ENCODE measurements at places on chromosomes 11 and 22.

GRCh38 chr22:49827271-49827852 lies 311 bp downstream of the BRD1 start:
- no peak for DNase-seq

DNA sequence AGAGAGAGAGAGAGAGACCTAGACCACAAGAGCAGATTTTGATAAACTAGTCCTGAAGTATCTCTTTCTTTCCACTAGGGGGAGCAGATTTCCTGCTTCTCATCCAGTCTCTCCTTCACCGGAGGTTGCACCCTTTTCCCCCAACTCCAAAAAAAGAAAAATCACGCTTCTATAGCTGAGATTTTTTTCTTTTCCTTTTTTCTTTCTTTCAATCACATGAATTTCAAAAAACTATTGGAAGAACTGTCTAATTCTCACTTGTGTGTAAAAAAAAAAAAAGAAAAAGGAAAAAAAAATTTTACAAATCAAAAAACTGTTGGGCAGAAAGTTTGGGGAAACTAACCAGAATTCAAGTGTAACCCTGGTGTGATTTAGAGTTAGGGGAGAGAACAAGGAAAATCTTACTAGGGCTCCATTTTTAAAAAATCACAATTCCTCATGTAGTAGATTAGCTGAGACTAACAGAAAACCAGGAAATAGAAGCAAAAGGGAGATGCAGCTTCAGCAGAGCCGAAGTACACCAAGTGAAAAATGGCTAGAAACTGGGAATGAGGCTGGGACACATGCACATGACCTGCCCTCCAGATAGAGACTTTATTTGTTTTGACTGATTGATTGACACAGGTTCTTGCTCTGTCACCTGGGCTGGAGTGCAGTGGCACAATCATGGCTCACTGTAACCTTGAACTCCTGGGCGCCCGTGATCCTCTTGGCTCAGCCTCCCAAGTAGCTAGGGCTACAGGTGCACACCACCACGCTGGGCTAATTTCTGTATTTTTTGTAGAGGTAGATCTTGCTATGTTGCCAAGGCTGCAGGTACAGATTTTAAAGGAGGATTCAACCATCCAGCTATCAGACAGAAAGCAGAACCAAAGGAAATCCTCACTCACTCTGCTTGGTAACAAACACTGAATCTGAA lies 27.1 kb downstream of the SDHD start:
- peak; percentile 85 for DNase-seq

- DNase-seq = no peak
Observed at GRCh38 chr11:125167292-125167953, 2.9 kb downstream of the PKNOX2 start.

- no peak for DNase-seq
Observed at GRCh38 chr11:9923280-9923679, 259.4 kb downstream of the SWAP70 start.

GRCh38 chr22:44390613-44390970 lies 77.8 kb upstream of the SHISAL1 start:
- no peak for DNase-seq

GRCh38 chr11:130146796-130147195 lies 12.8 kb upstream of the ST14 start:
- DNase-seq = no peak

DNA sequence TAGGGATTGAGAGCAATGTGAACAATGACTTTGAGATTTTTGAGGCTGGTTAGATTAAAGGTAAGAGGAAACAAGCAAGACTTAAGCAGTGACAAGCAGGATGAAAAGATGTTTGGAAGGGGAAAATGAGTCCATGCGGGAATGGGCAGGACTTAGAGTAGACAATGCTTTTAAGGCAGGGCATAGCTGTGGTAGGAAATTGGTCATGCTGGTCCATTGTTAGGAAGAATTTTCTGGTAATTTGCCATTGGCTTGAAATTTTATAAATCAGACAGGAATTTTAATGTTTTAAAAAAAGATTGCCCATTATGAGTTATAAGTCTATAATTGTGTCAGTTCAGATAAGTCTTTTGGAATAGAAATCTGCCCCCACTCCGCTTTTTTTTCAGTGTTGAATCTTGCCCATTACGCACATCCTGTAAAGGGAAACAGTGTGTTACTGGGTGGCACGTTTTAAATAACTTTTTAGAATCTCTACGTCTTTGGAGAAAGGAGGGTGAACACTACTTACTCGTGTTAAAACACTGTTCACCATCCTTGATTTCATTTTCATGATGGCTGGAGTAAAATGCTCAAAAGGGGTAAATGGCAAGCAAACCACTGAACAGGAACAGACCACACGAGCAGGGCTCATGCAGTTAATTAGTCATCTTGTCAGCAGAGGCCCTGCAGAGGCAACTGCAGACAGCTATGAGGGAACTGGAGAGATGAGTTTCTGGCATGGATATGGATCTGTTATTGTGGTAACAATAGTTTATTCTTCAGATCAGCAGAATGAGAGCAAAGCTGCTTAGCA lies 25.0 kb downstream of the SWAP70 start:
- no peak for DNase-seq

DNA sequence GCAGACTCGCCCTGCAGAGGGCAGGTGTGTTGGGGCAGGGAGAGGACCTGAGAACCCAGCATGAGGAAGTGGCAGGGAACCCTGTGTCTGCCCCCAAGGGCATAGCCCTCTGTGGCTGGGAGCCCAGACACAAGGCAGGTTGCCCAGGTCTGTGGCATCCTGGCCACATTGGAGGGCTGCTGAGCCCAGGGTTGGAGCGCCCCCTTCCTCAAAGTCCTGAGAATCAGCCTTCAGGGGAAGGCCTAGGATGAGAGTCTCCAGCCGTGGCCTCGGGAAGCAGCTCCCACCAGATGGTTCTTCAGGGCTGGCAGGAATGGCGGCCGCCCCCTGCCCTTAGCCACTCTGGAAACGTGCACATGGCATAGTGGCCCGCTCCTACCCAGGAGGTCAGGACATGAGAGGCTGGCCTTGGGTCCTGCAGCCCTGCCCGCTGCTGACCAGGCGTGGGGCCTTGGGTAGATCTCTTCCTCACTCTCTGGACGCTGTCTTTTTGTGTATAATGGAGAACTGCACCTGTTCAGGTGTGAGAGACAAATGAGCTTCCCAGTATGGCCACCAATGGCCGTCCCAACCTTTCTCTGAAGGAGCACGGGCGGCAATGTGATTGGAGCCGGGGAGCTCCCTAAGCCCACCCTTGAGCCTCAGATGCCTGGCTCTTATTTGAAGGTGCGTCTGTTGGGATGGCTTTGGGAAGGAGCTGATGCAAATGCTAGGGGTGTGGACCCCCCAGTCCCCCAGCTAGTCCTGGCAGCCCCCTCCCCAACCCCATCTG lies 4.6 kb upstream of the CDC42BPG start:
- peak; percentile 39 for DNase-seq

- no peak for DNase-seq
Observed at GRCh38 chr22:30806391-30806861, 111.8 kb downstream of the OSBP2 start.

GRCh38 chr11:6563121-6563619 lies 40.2 kb downstream of the RRP8 start:
- no peak for DNase-seq

DNA sequence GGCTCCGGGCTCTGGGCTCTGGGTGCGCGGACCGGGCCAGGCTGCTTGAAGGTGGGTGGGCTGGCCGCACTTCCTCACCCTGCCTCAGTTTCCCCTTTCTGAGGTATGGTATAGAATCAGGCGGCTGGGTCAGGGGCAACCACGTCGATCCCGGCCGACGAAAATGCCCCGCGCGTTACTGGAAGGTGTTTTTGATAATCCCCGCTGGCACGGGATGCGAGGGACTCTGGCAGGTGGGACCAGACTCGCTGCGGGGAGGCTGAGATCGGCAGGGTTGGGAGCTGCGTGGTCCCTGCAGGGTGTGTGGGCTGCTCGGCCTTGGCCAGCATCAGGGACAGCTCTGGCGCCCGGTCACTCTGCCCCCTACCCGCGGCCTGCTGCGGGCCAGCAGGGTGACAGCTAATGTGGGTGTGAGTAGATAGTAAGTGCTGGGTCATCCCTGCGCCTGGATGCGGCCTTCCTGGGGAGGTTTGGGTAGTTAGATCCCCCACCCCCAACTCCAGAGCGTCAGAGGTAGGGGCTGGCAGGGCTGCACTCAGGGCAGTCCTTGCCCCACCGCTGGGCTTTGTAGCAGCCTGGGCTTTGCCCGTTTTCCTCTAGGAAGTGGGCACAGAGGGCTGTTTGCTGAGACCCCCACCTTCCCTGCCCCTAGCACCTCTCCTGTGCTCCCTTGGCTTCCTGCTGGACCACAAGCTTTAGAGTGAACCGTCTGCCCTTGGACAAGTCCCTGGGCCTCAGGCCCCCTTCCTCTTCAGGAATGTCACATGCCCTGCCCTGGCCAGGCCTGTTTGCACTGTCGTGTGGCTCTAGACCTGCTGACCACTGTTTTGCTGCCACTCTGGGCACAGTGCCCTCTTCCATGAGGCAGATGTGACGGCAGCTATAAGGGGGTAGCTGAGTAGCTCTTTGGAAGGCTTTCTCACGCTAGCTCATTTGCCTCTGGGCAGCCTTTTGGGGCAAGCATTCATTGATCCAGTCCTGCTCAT lies 579 bp downstream of the TANGO2 start:
- DNase-seq = no peak

- no peak for DNase-seq
Observed at GRCh38 chr11:113675003-113675561, 31.0 kb downstream of the TMPRSS5 start.

- no peak for DNase-seq
Observed at GRCh38 chr22:44182588-44183286, 2.0 kb downstream of the PARVG start.

GRCh38 chr11:120517390-120517761 lies 5.8 kb downstream of the GRIK4 start:
- DNase-seq = no peak

DNA sequence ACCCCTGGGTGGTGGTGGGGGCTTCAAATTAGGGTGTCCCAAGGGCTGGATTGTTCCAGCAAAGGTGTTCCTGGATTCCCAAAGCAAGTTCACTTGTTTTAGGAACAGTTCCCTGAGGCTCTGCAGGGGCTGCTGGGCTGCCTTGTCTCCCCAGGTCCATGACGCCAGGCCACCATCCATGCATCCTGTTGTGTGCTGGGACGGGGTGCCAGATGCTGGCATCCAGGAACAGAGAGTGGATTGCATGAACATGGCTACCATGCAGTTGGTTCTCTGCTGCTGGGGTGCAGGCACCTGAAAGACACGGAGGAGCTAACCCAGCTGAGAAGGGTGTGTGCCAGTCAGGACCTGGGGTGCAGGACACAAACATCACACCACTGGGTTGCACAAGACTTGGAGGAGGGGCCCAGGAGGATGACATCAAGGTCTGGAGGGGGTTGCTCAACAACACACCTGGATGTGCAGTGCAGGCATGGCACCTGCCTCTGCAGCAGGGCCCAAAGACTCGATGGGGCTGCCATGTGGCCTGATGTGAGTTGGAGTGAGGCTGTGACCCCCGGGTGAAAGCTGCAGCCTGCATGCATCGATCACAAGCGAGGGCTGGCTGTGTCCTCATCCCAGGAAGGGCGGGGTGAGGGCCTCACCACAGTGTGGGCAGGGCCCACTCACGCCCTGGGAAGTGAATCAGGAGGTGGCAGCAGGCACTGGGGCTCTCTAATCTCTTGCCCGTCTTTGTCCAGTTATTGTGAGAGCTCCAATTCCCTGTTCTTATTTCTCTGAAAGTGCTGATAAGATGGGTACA lies 74.0 kb upstream of the CLDN5 start:
- no peak for DNase-seq

GRCh38 chr11:3153291-3153861 lies 11.7 kb downstream of the OSBPL5 start:
- no peak for DNase-seq

DNA sequence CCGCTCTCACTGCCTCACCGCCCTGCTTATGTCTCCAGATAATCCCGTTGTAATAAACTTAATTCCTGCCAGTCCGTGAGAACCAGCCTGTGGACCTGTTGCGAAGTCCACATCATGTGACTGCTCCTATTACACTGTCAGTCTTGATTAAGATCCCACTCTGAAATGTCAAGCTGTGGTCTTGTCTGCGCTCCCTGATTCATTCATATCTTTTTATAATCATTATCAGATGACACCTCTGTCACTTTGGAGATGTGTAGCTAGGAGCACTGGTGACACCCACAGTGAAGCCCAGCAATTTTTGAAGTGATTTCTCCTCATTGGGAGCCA lies 377.3 kb downstream of the TBC1D22A start:
- no peak for DNase-seq

DNA sequence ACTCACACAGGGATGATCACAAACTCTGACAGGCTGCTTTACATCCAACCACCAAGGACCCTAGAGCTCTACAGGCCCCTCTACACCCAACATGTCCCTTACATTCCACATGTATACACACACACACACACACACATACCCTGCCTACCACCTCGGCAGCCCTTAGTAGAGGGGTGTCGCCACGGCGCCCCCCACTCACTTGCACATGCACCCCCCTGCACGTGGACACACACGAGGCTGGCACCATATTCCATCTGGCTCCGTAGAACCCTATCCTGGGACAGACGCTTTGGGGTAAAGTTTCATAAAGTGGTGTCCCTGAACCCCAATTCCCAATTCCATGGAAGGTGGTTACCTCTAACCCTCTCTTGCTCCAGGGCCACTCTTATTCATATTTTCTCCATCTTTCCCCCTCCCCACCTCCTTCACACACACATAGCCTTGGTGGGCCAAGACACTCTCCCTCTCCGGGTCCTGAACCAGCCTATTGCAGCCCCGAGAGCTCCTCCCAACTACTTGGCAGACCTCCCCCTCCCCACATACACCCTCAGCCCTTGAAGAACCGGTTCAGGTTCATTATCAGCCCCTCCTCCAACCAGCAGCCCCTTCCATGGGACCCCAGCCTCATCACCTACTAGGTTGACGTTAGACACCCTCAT lies 809 bp downstream of the PDE2A start:
- no peak for DNase-seq

DNA sequence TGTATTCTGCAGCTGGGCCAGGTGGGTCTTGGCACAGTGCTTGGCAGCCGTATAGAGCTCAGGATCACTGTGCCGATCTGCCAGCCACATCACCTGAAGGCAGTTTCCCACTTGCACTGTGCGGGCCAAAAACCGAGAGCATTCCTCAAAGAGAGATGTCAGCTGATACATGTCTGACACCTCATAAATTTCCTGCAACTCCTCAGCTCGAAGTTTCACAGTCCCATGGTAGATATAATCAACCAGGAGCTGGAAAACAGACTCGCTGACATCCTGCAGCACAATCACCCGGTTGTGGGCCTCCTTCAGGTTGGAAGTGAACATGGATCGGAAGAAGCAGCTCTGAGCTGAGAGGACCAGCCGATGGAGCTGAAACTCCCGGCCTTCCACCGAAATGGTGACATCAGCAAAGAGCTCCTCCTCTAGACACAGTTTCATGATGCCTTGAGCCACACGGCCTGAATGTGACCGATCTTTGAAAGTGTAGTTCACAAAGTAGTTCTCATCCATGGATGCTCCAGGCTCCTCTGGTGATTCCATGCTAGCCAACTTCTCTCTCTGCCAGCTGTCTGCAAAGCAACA lies 1.2 kb downstream of the KBTBD4 start:
- DNase-seq = no peak

GRCh38 chr11:74707182-74707581 lies 24.0 kb downstream of the CHRDL2 start:
- DNase-seq = no peak

GRCh38 chr22:26797910-26798309 lies 140.5 kb downstream of the MIAT start:
- DNase-seq = no peak

All from NCI-H1092 treated with DMSO at 0.1 percent for 48 hours (cell line).